ENCODE measurements at places on chromosomes 3 and 15.

GRCh38 chr15:58701376-58701775 is 48.1 kb downstream of the ADAM10 start:
- DNase-seq, result no peak

DNA sequence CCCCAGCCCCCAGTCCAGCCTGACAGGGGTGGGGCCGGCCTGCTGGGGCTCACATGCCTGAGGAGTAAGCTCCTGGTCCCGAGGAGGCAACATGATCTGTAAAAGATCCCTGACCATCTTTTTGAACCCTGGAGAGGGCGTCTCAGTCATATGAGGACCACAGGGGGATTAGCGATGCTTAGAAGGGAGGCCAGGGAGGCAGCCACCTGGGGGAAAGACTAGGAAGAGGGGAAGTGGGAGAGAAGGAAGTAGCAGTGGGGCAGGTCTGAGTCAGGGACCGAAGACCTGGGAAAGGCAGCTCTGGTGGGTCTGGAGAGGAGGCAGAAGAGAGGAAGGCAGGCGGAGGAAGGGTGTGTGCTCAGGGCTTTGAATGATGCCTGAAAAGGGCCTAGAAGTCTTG is 18.9 kb downstream of the PIF1 start:
- no peak for DNase-seq

- DNase-seq, result no peak
These were observed 950 bp downstream of the ANKDD1A start for GRCh38 chr15:64912379-64913325.

DNA sequence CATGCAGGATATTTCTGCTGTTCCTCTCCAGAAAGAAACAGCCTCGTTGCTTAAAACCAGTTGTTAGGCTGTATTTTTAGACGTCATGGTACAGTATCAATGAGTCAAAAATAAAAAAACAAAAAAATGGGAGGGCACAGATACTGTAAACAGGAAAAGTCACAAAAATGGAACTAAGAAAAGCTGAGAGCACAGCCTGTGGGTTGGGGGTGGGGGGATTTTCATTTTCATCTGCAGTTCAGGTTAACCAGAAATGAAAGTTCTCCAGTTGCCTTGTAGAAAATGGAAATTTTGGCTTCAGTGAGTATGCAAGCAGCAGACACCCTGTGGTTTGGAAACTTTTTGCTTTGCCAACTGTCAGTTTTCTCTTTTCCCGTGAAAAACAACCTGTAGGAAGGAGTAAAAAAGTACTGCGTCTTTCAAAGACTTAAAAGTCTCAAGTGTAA is 59.0 kb downstream of the FRMD4B start:
- no peak for DNase-seq

DNA sequence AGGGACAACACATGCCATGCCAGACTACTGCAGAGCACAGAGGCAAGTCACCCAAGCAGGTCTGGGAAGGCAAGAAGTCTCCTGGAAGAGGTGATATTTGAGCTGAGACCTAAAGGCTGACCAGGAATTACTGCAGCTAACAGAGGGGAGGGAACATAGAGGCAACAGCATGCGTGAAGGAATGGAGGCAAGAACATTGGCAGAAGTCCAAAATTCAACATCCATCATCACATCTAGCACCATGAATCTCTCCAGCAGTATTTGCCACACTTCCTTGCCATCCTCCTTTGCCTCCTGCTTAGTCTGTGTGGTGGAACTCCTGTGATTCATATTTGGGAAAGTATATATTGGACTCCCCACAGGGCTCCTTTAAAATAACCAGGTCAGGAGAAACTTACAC is 870 bp upstream of the TSEN2 start:
- peak; percentile 30 for DNase-seq

DNA sequence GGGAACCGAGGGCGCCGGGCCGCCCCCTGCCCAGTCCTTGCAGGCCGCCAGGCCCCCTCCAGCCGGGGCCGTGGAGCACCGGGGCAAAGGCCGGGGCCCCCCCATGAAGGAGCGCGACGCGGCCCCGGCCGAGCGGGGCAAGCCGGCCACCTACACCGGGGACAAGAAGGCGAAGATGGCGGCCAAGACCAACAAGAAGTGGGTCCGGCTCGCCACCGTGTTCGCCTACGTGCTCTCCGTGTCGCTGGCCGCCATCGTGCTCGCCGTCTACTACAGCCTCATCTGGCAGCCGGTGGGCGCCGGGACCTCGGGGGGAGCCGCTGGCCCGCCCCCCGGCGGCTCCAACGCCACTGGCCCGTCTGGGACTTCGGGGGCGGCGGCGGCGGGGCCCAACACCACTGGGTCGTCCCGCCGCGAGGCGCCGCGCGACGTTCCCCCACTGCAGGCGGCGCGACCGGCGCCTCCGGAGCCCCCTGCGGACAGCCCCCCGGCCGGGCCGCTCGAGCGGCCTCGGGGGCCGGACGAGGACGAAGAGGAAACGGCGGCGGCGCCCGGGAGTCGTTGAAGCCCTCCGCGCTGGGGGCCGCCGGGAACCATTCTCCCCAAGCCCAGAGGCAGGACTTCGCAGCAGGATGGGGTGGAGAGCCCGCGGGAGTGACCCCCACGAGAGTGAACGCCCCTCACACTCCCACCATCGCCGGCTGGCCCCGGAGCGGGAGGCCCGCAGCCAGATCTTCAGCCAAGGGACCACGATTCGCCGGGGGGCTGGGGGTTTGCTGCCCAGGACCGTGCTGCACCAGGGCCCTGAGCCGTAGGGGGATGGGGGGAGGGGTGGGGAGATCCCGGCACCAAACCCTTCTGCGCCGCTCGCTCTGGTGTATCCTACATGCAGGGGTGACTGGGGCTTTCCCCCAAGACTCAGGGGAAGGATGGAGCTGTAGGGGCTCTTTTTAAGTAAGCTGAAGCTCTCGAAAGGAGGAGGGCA is 753 bp downstream of the INAFM2 start:
- DNase-seq, result peak; percentile 4

DNA sequence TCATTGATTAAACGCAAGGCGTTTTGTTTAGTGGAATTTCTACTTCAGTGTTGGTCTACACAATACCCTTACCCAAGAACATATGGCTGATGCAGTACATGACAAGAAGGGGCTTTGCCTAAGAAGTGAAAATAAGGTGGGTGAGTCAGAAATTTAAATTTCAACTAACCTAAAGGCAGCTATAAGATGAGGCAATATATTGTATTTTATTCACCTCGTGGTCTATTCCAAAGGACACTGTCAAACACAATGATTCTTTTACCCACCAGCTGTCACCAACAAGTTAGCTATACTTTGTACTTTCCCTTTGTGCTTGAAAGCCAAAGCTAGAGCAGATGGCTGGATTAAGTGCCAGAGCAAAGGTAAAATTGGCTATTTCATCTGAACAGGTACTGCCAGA is 10.9 kb upstream of the SETMAR start:
- DNase-seq, result no peak

Data from NCI-H1092 treated with DMSO at 0.1 percent for 48 hours (cell line).